ENCODE measurements at places on chromosomes 2 and 18.

DNA sequence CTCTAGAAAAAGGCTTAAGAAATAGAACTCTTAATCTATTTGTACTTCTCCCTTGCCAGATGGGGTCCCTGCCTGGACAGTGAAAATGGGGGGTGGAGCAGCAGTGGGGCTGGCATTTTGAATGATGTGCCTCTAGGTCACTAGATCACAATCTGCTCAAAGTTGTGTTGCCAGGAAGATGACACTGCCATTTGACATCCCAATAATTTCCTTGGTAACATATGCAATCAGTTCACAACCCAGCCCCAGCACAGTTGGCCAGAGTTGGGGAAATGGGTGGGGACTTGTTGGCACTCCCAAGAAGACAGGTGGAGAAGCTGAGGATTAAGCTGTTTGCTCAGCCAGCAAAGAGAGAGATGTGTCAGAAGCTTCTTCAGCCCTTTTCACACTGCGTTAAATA lies 558.3 kb upstream of the KLHL29 start:
- no peak for DNase-seq

DNA sequence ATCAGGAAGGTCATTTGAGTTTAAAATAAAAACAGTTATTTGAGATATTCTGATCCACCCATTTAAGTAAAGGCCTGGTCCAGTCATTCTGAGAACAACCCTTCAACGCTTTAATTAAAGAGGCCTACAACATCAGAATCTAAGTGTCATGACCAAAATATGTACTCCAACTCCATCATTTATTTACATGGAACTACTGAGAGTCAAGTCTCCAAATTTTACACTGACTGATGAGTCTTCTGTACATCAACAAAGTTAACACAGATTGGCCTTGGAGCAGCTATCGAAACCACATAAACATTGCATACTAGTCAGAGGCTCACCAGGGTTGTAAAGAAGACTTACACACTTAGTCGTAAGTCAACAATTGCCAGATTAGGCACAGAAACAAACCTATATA lies 37.1 kb downstream of the PIEZO2 start:
- DNase-seq = no peak

DNA sequence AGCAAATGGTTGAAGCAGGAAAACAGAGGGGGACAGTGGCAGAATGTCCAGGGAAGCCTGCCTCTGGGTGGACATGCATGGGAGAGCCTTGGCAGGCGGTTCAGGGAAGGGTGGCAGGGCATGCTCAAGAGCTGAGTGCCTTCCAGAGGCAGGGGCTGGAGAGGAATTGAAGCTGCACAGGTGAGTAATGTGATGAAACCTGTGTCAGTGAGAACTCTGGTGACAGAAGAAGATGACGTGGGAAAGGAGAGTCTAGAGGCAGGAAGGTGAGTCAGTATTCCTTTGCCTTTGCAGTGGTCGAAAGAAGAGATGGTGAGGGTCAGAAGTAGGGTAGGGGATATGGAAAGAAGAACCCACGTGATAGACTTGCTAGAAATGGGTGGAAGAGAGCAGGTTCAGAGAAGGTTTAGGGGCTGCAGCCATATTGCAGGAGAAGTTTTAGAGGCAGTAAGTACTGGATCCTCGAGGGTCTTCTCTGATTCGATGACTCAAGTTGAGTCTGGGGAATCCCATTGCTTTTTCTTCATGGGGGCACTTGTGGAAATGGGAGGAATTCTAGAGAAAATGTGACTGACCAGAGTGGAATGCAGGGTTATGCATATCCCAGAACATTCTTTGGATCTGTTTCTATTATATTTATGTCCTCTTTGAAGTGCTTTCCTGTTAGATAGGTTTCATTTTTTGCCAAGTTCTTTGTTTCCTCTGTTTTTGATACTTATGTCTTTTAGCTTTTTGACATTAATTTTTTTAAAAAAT lies 37.4 kb downstream of the TMEM87B start:
- no peak for DNase-seq

- DNase-seq = no peak
These were observed 87.4 kb downstream of the GAREM1 start for GRCh38 chr18:32383050-32383819.

DNA sequence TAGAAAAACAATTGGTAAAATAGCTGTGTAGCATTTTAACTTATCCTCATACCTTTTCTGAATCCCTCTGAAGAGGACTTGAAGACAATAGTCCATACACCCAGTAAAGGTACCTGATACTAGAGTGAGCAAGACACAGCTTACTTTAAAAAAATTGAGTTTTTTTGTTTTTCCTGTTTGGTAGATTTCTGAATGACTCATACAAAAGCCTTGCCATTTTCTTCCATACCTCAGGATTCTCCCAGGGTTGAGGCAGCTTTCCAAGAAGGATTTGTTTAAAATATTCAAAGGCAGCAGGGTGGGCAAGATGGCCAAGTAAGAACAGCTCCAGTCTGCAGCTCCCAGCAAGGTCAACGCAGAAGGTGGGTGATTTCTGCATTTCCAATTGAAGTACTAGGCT lies 551.0 kb upstream of the LRATD1 start:
- no peak for DNase-seq

GRCh38 chr18:76376668-76377358 lies 118.2 kb downstream of the ZNF516 start:
- DNase-seq = no peak

DNA sequence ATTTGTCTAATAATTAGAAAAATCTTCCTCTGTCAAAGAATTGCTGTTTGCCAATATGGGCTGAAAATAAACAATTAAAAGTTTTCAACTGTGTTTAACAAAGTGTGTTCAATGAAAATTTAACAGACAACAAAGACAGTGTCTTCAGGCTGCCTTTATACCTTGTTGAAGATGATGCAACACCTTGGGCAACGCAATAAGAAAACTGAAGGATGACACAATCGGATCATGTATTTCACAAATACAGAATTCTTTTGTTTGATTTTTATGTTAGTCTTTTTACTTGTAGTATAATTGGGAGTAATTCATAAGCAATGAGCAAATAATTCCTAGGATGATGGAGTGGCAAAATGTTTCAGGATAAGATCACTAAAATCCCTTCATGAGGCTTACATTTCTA lies 27.8 kb downstream of the CHN1 start:
- DNase-seq = no peak

Measured in pons (tissue), 1 donor.